ENCODE measurements at places on chromosomes 6 and 20. TPM values are rescaled to one million over a fixed set of nuclear protein-coding genes. Genes with fewer than 3 reads are reported as not detected.

The ULBP2 gene
- total RNA-seq = not detected

The CAGE1 gene
- not detected for total RNA-seq

The EDN1 gene
- total RNA-seq = 14.0 TPM

The C6orf52 gene
- total RNA-seq = not detected

The PTCRA gene
- total RNA-seq = not detected

DNA sequence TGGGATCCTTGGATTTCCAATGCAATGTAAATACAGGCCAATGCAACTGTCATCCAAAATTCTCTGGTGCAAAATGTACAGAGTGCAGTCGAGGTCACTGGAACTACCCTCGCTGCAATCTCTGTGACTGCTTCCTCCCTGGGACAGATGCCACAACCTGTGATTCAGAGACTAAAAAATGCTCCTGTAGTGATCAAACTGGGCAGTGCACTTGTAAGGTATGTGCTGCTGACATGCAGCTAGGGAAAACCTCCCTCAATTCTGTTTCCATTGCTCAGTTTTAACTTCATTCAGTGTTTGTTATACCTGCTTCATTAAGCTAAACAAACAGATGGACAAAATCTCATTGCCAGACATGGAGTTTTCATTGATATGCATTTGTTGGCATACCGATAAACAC lies 397.1 kb downstream of the ARHGAP18 start:
- no peak for DNase-seq

DNA sequence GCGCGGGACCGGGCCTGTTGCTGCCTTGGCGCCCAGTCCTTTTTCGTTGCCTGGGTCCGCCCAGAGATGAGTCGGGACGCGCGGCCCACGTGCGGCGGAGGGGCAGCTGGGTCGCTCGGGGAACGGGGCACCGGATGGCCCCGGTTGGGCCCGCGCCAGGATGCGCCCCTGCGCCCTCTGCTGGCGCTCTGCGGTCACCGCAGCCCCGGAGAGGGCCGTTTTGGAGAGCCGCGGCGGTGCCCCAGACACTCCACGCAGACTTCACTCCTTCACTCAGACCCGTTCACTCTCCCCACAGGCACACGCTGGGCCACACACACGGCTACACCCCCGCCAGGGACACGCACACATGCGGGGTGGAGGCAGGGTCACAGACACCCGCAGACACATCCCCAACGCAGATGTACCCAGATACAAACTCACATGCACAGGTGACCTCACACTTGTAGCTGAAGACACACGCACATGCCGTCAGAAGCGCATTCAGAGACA lies 38.8 kb downstream of the SRC start:
- DNase-seq = peak; percentile 82

- peak; percentile 77 for DNase-seq
Observed at GRCh38 chr6:144343701-144344428, 58.7 kb downstream of the UTRN start.

GRCh38 chr20:32574296-32575226 lies 10.6 kb downstream of the NOL4L start:
- no peak for DNase-seq

DNA sequence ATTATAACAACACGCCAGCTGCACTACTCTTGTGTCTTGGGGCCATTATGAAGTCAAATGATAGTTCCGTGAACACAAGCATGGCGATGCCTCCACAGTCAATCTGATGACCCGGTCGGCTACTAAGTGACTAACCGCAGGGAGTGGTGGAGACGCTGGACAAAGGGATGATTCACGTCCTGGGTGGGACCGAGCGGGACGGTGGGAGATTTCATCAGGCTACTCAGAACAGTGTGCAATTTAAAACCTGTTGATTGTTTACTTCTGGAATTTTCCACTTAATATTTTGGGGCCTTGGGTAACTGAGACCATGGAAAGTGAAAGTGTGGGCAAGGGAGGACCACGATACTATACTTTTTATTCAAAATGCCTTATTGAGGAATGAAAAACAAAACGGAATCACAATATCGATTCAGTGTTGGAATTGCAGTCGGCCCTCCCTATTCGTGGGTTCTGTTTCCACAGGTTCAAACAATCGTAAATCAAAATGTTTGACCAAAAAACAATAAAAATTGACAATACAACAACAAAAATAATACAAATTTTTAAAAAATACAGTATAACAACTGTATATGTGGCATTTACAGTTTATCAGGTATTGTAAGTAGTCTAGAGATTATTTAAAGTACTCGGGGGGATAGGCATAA lies 66.5 kb downstream of the MYLK4 start:
- DNase-seq = no peak

DNA sequence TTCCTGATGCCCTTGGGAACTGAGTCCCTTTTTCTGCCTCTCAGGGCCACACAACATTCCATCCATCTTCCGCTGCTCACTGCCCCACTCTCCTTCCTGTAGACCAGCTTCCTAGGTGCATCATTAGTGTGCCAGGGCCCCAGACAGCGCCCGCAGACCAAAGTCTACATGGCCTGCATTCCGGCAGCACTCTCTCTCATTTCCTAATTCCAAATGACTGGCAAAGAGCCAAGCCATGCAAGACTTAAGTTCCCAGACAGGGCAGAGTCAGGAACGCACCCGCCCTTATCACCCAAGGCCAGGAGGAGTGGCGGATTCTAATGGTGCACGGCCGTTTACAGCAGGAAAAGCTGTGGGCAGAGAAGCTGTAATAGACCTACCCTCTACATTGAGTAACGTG lies 159.8 kb upstream of the ARID1B start:
- DNase-seq = peak; percentile 78

- DNase-seq = no peak
Observed at GRCh38 chr6:15502446-15503345, 160.1 kb downstream of the DTNBP1 start.

GRCh38 chr6:160534050-160534696 lies 129.9 kb downstream of the LPA start:
- no peak for DNase-seq

DNA sequence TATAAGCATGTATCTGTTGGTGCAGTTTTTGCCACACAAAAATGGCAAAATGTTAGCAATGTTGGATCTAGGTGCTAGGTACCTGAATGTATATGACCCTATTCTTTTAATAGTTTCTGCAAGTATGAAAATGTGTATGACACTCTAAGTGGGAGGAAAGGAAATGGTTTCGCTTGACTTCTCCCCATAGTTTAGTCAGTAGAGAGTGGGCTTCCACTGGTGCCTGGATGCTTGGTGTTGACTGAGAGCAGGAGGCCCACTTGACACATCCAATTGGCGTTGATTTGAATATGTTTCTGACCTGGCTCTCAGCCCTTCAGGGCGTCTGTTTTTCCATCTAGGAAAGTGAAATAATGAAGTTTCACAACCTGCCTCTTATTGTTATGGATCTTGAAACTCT lies 41.8 kb upstream of the GABRR1 start:
- no peak for DNase-seq

DNA sequence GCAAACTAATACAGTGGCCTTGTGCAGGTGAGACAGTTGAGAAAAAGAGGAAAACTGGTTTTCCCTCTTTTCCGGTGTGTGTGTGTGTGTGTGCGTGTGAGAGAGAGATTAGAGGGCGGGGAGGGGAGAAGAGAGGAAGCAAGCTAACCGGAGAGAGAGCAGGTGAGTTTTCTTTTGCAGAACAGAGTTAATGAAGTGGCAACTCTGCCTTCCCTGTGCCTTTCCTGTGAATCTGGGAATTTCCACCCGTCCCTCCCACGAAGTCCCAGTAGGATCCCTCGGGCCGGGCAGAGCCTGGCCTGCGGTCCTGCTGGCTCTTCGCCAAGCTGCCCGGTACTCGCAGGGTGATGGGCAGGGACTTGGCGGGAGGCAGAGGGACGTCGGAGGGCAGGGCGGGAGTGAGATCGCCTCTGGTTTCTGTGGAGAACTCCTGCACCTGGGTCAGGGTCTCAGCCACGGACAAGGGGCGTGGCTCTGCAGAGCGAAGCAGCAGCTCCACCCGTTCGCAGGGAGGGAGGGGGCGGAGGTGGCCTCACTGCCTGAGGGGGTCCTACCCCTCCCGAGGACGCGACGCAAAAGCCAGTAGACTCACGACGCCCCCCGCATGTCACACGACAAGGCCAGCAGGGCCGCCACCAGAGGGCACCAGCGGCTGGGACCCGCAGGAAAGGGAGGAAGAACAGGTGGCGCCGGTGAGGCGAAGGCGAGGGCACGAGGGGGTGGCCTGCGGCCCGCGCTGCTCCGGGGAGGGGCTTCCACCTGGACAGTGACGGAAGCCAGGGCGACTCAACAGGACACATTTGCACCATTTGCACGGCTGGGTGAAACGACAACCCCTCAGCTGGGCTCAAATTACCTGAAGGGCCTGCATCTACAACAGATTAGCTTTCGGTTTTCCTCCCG lies 51.2 kb upstream of the RNF182 start:
- peak; percentile 83 for DNase-seq

GRCh38 chr20:55741801-55742200 lies 263.5 kb downstream of the CBLN4 start:
- DNase-seq = no peak

GRCh38 chr6:136725124-136725523 lies 67.2 kb downstream of the MAP3K5 start:
- DNase-seq = no peak

DNA sequence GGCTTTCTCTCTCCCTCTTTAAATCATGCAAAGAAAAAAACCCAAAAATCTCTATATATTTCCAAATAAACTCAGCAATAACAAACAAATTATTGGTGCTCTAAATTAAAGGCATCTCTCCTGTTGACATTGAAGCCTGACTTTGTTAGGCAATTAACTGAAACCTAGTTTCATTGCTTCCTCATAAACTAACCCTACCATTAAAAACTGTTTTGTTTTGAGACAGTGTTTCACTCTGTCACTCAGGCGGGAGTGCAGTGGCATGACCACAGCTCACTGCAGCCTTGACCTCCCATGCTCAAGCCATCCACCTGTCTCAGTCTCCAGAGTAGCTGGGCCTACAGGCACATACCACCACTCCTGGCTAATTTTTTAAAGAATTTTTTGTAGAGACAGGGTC lies 34.9 kb downstream of the PIGU start:
- DNase-seq = no peak

GRCh38 chr20:15843777-15844176 lies 729.5 kb downstream of the KIF16B start:
- DNase-seq = no peak

DNA sequence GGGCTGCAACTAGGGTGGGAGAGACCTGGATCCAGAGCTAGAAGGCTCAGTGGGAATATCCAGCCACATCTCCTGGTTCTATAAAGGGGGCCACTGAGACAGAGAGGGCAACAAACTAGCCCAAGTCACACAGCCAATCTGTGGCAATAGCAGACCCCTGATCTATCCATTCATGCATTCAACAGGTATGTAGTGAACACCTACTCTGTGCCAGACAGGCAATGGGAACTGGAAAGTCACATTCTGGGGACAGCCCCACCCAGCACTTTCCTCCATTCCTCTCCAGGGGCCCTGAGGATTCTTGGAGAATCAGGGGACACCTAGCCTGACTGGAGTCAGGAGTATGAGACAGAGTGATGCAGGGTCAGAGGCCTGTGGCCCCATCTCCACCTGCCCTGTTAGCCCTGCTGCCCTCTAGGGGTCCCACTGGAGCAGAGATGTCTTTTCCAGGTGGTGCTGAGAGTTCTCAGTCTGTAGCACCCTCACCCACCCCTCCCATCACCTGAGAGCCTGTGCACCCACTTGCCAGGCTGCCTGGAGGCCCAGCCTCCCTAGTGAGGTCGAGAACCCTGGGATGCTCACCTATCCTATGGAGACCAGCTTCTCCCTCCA lies 13.6 kb downstream of the BPIFA2 start:
- no peak for DNase-seq

GRCh38 chr20:6829510-6830116 lies 62.1 kb downstream of the BMP2 start:
- DNase-seq = no peak

- DNase-seq = peak; percentile 64
Observed at GRCh38 chr6:105994118-105994590, 92.0 kb upstream of the PRDM1 start.

- no peak for DNase-seq
Observed at GRCh38 chr6:157795841-157796240, 27.2 kb upstream of the SNX9 start.

GRCh38 chr6:160104821-160105517 lies 16.6 kb upstream of the SLC22A1 start:
- DNase-seq = no peak

DNA sequence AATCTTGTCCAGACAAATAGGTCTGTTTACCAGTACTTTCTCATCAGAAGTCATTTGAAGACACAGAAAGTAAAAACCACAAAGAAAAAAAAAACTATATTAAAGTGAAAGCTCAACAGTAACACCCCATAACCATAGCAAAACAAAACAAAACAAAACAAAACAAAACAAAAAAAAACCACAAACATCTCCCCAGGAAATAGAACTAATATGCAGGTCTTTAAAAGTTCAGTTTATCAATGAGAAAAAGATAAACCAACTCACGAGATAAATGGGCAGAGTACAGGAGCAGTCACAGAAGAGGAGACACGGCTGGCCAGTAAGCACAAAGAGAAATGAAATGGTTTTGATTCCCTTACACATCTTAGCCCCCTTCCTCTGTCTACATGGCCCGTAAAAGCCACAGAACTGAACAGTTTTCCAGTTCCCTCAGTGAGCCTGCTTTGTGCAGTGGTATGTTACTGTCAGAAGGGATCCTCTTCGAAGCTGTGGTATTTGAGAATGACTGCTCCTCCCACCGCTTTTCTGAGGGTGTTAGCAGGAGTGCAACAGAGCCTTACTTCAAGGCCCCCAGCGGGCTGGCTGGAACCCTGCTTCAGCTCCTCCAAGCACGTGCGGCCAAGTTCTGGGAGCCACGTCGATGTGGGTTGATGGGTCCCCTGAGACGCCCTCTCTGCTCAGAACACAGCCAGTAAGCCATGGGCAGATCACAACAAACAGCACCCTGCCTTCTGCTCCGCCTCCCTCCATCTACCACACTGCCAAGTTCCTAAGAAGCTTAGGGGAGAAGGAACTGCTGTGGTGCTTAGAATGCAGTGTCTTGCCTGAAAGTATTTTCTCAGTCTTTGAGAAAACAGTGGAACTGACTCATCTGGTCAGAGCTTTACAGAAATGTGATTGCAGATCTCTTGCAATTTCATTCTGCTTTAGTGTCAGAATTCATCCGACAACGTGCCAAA lies 14.0 kb downstream of the UST start:
- peak; percentile 52 for DNase-seq

DNA sequence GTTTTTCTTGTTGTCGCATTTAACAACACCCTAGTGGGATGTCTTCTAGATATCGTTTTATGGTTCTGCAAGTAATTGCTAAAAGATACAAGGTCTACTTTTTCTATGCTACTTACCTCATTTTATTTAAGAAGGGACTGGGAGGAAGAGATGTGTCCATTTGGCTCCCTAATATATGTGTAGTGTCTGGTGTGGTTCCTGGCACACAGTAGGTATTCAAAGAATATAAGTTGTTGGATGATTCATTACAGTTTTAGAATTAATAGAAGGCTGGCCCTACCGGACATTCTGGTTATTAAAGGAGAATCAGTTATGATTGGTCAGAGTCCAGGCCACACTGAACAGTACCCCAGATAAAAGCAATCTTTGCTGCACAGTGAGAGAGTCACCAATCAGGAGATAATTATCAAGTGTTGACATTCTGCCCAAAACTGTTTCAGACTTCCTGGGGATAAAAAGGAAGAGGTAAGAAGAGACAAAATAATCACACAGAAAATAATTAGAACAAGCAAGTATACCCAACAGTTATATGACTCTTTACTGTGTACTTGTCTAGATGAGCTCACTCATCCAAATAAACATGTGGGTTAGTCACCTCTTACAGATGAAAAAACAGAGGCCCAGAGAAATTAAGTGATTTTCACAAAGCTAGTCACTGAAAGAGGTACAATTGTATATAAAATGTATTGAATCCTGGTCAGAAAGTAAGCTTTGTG lies 7.0 kb downstream of the TMEM244 start:
- DNase-seq = no peak

GRCh38 chr6:51472745-51473487 lies 614.5 kb downstream of the PKHD1 start:
- DNase-seq = no peak
